AG08396 (cell line): ENCODE measurements at places on chromosomes 11 and 22.
A peak's percentile ranks its signal among the peaks of the same experiment; 100 is the strongest.

- no peak for DNase-seq
These were observed 86.8 kb downstream of the TEAD1 start for GRCh38 chr11:12761029-12761428.

GRCh38 chr22:29635734-29636357, 32.4 kb downstream of the NF2 start:
- peak; percentile 47 for DNase-seq

DNA sequence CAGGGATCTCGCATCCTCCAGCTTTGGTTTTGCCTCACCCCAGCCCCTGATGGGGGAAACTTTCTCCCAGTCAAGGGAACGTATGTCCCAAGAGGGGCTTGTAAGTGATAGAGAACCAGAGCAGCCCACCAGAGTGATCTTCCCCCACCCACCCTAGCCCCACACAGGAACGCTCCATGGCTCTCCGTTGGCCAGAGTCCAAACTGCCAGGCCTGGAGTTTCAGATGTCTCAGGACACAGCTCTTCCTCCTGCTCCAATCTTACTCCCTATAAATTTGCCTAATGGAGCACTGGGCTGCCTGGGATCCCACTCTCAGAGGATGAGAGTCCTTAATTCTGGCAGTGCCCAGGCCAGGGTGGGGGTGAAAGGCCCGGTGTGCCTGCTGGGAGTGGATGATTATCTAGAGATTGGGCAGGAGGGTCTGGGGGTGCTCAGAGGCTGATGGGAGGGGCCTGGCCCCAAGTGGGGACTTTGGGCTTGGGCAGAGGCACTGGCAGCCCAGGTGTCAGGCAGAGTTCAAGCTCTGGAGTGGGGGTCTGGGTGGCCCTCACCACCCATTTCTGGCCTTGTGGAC, 79.9 kb downstream of the WNT7B start:
- no peak for DNase-seq

DNA sequence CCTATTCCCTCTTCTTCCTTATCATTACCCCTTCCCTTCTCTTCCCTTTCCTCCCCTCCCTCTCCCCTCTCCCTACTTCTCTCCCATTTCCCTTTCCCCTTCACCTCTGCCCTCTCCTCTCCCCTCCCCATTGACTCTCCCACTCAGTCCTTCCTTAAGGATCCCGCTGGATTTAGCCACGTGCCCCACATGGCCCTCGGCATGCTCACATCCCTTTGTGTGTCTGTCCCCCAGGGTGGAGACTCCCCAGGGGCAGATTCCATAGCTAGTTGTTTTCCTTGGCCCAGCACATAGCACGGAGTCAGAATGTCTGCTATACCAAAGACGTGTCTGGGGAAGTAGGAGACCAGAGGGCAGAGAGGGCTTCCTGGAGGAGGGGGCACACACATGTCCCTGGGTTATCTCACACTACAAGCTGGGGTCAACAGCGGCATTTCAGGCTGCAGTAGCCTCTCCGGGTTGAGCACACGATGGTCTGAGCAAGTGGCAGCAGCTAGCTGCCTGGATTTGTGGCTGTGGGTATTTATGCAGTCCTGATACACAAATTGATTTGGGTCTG, 487.0 kb downstream of the TBC1D22A start:
- DNase-seq: no peak

DNA sequence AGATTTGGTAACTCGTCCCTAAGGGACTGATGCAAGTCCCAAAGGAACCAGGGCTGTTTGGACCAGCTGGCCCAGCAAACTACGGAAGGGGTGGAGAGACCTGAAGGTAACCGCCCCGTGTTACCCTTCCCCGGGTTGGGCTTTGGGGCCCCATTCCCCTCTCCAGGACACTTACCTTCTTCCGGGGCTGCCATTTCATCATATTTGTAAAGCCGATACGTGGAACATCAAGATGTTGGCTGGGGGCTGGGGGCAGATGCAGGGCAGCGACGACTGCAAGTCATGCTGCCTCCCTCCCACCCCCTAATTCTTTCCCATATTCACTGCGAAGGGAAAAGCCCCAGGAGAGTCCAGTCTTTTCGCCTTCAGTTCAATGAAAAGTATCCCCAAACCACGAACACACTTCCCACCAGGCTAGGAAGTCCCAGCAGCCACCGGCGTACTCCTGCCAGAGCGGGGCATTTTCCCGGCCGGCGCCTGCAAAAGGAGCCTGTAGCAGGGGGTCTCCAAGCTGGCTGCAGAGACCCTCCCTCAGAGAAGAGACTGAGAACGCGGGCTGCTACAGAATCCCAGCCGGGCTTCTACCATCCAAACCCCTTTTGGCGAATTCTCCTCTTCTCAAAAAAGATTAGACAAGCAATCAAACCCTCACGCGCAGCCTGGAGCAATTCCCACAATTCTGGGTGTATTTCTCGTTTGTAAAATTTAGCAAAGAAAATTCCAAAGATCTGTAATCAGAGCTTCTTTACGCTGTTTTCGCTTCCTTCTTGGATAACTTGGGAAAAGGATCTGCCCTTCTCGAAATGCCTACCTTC, 236.7 kb downstream of the TTC28 start:
- DNase-seq: peak; percentile 35

DNA sequence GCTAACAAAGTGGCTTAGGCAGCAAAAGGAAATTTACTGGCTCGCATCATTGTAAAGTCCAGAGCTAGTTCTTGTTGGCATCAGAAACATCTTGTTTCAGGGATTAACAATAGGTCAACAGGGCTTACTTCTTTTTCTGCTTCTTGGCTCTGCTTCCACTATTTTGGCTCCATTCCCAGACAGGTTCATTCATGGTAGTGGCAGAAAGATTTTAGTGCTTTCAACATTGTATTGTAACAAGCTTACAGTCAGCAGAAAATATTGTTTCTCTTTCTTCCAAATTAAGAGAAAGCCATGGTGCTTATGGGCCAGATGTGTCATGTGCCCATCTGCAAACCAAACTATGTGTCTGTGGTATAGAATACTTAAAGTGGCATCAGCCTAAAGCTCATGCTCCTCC, 315.6 kb downstream of the RAB38 start:
- no peak for DNase-seq

DNA sequence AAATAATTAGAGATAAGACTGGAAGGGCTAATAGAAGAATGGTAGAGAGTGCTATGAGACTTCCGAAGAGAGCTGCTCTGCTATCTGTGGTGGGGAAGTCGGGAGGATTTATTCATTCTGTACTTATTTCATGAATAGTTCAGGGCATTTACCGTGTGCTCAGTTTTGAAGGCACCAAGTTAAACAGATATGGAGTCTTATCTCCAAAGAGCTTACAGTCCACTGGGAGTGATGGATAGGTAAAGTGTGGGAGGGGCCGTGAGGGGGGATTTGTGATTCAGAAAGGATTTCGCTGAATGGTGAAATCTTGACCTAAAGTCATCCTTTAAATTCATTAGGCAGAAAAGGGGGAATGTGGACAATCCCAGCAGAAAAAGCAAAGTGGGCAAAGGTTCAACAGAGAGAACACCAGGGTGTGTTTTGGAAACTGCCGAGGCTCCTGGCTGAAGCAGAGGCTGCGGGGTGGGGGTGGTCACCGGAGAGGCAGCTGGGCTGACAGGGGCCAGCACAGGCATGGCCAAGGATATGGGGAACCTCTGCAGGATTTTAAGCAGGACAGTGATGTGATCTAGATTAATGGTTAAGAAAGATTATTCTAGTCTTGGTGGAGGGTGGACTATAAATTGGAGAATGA, 91.2 kb downstream of the UBASH3B start:
- no peak for DNase-seq

DNA sequence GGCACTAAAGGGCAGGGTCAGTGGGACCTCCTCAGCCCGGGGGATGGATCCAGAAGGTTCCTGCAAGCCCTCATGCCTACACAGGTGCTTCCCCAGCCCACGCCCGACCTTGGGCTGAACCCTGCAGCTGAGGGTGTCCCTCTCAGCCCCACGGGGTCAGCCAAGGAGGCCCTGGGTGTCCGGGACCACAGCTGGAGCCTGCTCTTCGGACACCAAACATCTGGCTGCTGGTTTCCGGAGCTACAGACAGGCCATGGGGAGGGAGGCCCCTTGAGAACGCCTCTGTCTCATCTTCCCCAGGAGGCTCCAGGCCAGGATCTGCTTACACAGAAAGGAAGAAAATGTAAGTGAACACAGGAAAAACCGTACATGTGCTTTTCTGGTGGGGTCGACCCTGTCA, 355.7 kb downstream of the MN1 start:
- DNase-seq: no peak

DNA sequence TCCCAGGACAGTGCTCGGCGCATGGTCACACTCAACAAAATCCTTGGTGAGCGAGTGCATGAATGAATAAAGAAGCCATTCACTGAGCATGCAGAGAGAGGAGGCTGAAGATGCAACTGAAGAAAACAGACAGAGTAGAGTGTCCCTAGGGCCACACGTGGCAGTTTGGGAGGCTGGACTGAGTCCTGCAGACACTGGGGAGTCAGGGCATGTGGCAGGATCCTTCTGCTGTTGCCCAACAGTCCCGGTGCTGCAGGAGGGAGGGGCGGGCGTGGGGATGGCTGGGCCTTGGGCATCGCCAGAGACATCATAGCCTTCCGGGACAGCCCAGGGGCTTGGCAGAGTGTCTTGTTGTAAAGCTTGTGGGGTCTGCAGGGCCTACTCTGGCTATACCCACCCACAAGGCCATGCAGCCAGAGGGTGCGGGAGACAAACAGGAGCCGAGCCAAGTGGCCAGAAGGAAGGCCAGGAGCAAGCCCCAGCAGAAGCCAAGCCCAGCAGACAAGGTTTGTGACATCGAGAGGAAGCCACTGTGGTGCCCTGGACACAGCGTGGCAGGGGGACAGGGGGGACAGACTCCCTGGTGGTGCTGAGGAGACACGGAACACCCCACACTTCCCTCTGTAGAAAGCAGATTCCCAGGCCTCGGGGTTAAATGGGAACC, 26.7 kb upstream of the FBLN1 start:
- no peak for DNase-seq

DNA sequence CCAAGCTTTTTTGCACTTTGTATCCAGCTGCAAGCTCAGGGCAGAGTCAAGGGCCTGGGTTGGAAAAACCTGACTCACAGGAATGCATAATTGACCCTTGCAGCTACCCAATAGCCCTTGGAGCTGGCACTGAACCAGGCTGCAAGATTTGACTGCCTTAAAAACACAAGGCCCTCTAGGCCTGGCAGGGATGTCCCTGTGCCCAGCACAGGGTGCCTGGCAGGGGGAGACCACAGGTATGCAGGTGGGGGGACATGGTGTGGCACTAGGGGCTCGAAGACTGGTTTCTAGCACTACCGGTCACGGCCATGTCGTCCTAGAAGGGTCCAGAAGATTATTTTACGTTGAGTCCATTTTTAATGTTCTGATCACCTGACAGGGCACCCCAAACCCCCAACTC, 30.2 kb downstream of the SBF1 start:
- DNase-seq: peak; percentile 91

GRCh38 chr11:29319210-29319609, 697.6 kb downstream of the KCNA4 start:
- no peak for DNase-seq

GRCh38 chr11:65292890-65293289, 21.8 kb upstream of the CDC42EP2 start:
- DNase-seq: no peak

DNA sequence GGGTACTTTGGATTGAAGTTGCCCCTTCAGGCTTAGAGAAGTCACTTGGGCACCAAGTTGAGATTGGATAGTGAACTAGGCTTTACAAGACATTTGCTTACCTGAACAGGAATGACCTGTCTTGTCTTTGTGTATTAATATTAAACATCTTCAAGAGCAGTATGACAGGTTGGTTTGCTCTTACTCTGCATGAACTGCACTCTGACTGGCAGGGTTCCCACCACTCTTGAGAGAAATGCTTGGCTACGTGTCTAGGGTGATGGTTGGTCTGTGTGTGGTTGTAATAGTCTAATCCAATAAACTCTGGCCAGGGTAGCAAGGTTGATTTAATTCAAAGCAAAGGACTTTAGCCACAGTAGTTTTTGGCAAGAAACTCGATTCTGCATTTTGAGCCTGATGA, 20.1 kb upstream of the SPTBN2 start:
- no peak for DNase-seq

GRCh38 chr11:36098853-36099375, 155.1 kb downstream of the LDLRAD3 start:
- DNase-seq: no peak

DNA sequence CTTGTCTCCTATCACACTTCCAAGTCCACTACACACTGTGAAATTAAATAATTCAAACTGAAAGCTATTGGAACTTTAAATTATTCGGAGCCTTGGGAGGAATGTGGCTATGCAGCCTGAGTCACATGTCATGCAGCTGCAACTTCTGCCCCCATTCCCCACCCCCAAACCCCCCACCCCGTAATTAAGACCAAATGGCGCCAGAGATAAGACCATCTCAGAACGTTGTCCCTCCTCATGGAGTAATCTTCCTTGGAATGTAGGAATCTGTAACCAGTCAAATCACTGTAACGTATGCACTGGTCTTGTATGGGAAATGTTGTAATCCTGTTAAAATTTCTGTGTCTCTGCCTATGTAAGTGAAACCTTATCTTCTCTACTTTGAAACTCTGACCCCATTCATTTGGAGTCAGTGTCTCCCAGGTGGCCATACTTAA, 37.0 kb downstream of the GAB2 start:
- DNase-seq: no peak

DNA sequence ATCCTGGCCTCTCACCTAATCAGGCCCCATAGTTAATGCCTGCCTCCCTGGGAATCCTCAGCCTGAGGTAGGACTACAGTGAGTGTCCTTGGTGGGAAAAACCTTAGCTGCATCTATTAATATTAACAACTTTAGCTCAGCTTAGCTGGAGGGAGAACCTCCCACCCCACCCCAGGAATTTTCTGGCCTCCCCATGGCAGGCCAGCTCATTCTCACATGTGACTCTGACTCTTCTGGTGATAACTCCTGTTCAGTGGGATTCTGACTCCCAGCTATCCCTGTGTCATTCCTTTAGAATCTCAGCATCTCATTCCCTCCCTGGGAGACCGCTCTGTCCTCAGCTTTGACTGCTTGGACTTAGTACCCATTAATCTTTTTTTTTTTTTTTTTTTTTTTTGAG, 14.5 kb downstream of the ART5 start:
- DNase-seq: peak; percentile 75

DNA sequence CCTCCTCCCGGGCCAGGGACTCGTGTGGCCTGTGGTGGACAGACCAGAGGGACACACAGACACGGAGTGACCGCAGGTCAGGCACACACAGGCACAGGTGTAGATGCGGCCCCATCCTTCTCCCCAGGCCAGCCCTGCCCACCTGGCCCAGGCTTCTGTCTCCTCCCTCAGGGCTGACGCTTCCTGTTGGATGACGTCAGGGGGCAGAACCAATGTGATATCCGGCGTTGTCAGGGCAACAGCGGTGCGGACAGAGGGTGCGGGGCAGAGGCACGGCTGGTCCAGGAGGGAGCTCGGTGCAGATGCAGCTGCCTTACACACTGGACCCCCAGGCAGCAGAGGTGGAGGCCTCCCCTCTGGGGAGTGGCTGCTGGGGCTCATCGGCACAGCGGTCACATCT, 2.9 kb upstream of the TUBGCP6 start:
- DNase-seq: peak; percentile 62

DNA sequence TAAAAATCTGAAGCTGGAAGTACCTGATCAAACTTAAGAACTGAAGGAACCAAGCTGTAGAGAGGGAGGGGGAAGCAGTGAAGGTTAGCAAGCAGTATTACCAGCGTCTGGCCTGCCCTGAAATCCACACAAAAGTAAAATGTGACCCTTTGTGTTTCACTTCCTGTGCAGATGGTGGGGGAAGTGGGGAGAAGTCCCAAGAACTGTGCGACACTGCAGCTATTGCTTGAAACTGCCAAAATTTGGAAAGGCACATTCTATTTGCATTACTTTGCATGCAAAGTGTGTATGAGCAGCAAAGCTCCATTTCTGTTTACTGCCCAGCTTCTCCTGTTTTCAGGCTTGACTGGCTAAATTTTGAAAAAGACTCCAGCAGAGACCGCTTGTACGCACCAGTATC, 72.1 kb upstream of the BMAL1 start:
- DNase-seq: no peak

- peak; percentile 11 for DNase-seq
These were observed 469.8 kb upstream of the KIRREL3 start for GRCh38 chr11:127470306-127470884.
